Peyer's patch (tissue), 4 donors: ENCODE measurements at places on chromosomes 7 and 10. TPM values are rescaled to one million over a fixed set of nuclear protein-coding genes. Genes with fewer than 3 reads are reported as not detected.

Gene PNLIP
- total RNA-seq = not detected

Gene NRP1
- total RNA-seq = 19.5 TPM

Gene RET
- 2.1 TPM for total RNA-seq

Gene ZNF680
- total RNA-seq = 26.4 TPM

Gene DNAH11
- total RNA-seq = 19.0 TPM

Gene SAMD9
- 20.3 TPM for total RNA-seq

Gene GIMAP4
- total RNA-seq = 5.1 TPM

Gene DNA2
- total RNA-seq = 15.4 TPM

Gene OR2A42
- not detected for total RNA-seq

Gene DNMBP
- total RNA-seq = 96.0 TPM

Gene GARIN1A
- 3.6 TPM for total RNA-seq

Gene LOXL4
- 0.85 TPM for total RNA-seq

Gene DYNC1I1
- total RNA-seq = 1.9 TPM

Gene MAGI2
- total RNA-seq = 1.6 TPM

Gene PNLIPRP2
- total RNA-seq = 140 TPM

Gene WDFY4
- 102 TPM for total RNA-seq

Gene SDK1
- 13.5 TPM for total RNA-seq

Gene KLF14
- not detected for total RNA-seq

Gene TMEM236
- total RNA-seq = 99.1 TPM

Gene LRRC4
- 2.1 TPM for total RNA-seq

Gene TMEM176A
- 88.3 TPM for total RNA-seq

Gene HKDC1
- 207 TPM for total RNA-seq

Gene HMX3
- not detected for total RNA-seq

Gene FGL2
- 27.2 TPM for total RNA-seq

Gene PTCD1
- total RNA-seq = 8.4 TPM

Gene NYAP1
- total RNA-seq = not detected

Gene CD36
- 8.9 TPM for total RNA-seq

Gene CHST12
- 10.5 TPM for total RNA-seq

Gene ANKRD61
- total RNA-seq = not detected

Gene RP9
- total RNA-seq = 25.6 TPM

Gene TBXAS1
- total RNA-seq = 11.2 TPM

Gene ZNF37A
- total RNA-seq = 19.2 TPM
